Vagina (tissue), 2 donors: ENCODE measurements at places on chromosomes 4 and X.

DNA sequence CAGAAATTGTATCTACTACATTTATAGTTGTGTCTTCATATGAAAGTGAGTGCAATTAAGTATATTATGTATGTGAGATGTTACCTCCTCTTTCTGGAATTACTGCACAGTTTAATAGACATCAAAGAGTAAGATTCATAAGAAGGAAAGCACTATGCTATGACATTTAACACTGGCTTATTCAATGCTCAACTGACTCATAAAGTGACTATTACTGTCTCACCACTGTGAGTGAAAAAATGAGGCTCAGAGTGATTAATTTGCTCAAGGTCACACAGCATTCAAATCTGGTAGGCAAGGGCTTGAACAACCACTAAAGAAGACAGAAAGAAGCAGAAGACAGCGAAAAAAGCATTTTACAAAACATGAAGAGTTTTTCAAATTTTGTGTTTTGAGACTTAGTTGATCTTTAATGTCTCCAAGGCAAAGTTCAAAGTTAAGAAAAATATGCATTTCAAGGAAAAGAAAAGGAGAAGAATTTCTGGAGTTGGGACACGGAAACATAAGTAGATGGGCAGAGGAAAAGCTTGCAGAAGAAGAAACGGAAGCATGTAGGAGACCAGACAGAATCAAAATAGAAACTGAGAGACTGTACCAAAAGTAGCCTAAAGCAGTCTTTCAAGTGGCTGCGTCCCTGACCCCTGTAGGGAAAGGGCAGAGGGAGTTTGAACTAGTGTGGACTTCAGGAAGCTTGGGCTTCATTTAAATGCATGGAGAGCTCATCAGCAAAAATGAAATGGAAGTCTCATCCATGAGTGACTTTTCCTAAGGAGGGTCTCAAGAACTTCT, 66.3 kb downstream of the KCNIP4 start:
- DNase-seq = no peak

DNA sequence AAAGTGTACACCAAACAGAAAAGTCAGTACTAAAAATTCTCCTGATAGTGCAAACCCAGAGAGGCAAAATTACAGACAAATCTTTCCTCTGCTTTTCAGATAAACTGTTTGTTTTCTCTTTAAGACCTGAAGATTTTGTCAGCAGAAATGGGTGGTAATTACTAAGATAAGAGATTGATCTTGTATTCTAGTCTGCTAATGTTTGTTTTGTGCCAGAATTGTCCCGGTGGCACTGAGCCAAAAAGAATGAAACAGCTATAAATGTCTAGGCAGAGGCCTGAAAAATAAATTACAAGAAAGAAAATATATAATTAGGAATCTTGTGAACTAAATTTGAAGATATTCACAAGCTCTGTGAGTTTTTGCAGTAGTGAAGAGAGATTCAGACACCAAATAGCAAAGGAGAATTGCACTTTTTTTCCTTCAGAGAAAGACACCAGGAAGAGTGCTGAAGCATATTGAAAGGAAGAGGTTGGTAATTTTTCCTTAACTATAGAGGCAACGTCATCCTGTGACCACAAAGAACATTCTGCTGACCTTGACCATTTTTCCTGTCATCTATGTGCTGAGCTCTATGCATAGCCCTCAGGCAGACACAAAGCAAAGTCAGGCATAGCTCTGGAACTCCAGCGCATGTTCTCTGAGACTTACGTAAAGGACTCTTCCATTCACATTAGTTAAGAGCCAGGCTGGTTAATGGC, 314.5 kb upstream of the RASGEF1B start:
- DNase-seq = no peak

- no peak for DNase-seq
These were observed 59.9 kb downstream of the RTL9 start for GRCh38 chrX:110418316-110419235.

- DNase-seq = no peak
These were observed 232.2 kb upstream of the FMR1 start for GRCh38 chrX:147679356-147680005.

GRCh38 chr4:101078950-101079349, 268.4 kb downstream of the PPP3CA start:
- no peak for DNase-seq

- no peak for DNase-seq
These were observed 22.0 kb downstream of the ARHGAP24 start for GRCh38 chr4:85496933-85497332.

GRCh38 chr4:21041708-21042107, 341.4 kb downstream of the PACRGL start:
- no peak for DNase-seq

DNA sequence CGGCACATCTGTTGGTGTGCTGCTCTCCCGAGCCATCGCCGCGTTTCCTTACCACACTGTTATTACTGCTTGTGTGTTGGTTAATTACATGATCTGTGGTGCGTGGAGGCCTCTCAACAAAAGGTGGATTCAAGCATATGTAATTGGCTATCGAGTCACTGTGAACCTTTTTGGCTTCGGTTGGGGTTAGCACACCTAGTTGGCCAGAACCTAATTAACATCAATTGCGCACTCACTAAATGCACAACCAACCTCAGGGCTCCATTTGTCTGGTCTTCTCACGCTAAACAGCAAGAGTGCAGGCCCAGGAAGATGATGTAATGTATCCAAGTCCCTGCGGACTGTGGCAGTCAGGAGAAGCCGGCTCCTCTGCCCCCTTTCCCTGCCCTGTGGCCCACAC, 17.4 kb downstream of the ENPP6 start:
- no peak for DNase-seq

- peak; percentile 72 for DNase-seq
These were observed 14.8 kb upstream of the TRIM60 start for GRCh38 chr4:165016971-165017370.

DNA sequence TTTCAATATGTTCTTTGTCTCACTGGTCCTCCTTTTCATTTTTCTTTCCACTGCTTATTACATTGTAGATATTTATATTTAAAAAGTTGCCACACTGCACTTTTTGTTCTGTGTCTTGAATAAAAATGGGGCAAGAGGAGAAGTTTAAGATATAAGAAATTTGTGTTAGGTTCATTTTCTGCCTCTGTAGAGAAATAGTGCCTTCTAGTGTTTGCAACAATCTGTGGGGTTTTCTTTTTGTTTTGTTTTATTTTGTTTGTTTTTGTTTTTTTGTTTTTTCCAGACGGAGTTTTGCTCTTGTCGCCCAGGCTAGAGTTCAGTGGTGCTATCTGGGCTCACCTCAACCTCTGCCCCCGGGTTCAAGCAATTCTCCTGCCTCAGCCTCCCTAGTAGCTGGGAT, 20.1 kb upstream of the SMIM14 start:
- no peak for DNase-seq

- DNase-seq = no peak
These were observed 111.4 kb upstream of the EOLA2 start for GRCh38 chrX:150049647-150050046.

DNA sequence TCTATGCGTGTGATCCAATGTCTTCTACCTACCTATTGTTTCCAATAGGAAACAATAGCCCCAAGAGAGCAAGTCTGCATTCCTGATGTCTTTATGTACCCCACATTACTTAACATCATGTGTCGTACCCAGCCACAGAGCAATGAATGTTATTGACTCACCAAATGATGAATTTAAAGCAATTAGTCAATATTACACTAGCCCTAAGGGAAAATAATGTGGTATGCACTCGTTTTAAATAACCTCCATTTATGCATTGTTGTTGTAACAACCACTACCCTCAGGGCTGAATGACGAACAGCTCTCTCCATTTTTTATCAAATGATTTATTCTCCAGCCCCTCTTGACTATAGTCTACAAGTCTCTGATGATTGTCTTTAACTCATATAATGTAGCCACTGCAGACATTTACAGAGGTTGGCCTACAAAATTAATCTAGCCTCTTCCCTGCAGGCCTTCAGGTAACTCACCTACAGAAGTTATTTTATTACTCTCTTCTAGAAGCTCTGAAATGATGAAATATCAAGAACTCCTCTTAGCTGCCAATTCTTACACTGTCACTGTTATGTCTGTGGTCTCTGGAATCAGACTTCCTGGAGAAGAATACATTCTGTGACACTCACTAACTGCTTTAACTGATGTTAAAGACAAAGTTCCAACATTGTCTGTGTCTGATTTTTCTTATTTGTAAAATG, 601.7 kb upstream of the GRIA3 start:
- DNase-seq = no peak

DNA sequence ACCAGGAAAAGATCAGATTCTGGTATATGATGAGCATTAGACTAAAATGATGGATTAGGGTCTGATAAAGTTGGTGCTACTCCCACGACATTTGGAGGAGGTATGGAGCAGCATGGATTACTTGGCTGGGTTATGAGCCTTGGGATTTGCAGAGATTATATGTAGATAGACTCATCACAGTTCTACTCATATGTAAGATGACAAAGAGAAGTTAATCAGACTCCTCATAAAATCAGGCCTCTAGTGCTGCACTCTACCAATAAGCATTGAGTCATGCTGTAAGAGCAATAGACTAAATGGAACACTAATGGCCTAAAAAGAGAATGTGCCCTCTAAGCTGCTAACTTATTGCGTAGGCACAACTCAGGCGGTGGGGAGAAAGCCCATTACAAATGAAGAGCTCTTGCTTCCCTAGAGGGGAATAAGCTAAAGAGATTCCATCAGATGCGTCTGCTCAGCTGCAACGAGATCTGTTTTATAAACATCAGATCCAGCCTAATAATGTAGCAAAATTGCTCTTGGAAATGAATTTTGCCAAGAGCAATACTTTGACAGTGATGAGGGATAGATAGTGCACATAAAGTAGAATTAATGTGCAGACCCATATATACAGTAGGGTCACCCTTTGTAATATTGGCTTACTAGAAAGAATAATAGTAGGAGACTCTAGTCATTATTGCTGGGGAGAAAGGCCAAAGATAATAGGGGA, 17.5 kb downstream of the LIAS start:
- no peak for DNase-seq

GRCh38 chr4:152321398-152321797, 214.5 kb downstream of the FBXW7 start:
- no peak for DNase-seq

DNA sequence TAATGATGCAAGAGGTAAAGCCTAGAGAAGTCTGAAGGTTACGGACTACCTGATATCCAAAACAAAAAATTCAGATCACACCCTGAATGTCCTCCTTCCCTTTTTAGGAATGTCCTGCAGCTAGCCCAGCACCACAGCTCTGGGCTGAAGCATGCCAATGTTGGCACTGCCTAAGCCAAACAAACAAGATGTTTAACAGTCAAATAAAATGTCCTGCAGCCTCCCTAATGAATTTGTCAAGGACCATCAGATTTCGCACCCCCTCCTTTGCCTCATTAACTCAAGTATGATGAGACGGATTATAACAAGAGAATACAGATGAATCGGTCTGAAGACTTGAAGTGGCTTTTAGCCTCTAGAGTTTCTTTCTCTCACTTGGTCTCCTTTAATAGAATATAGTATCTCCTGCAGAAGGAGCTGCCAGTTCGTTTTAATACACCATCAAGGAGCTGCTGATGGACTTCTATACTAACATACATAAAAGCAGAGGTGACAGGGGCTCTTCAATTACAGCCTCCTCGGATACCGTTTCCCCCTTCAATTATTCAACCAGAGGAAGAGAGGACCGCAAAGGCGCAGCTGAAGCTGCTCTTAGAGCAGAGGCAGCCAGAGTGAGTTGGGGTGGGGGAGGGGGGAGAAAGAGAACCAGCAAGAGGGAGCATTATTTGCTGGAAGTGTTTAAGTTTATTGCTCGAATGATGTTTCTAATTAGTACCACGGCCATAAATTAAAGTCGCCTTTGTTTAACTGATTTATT, 3.0 kb upstream of the MAB21L2 start:
- no peak for DNase-seq
